Vagina (tissue), 2 donors: ENCODE measurements at places on chromosomes 2 and 18. TPM values are rescaled to one million over a fixed set of nuclear protein-coding genes. Genes with fewer than 3 reads are reported as not detected.
A peak's percentile ranks its signal among the peaks of the same experiment; 100 is the strongest.

GRCh38 chr2:69646714-69647113 is 3.2 kb upstream of the AAK1 start:
- H3K4me3 ChIP-seq: no peak overlapping the region
- H3K27ac ChIP-seq: no peak overlapping the region
- DNase-seq: no peak
- no peaks in the 10 kb centered on the region for H3K27me3 ChIP-seq

Gene FIGN
- 3.2 TPM for total RNA-seq

GRCh38 chr2:207148020-207148419 is 17.7 kb downstream of the KLF7 start:
- no peak for DNase-seq
- H3K36me3 ChIP-seq: no peaks in the 10 kb centered on the region
- H3K4me1 ChIP-seq: peaks cover 76% of the 10 kb centered on the region
- no peak overlapping the region for H3K27ac ChIP-seq
- no peak overlapping the region for H3K4me3 ChIP-seq
- H3K27me3 ChIP-seq: no peaks in the 10 kb centered on the region

- no peaks in the 10 kb centered on the region for H3K36me3 ChIP-seq
- DNase-seq: no peak
- H3K4me3 ChIP-seq: no peak overlapping the region
- no peaks in the 10 kb centered on the region for H3K4me1 ChIP-seq
- H3K27ac ChIP-seq: no peak overlapping the region
These were observed 35.2 kb downstream of the OTOF start for GRCh38 chr2:26442707-26443106.

Gene SIX2
- total RNA-seq: 16.7 TPM

Gene GEN1
- 9.6 TPM for total RNA-seq

- H3K27ac ChIP-seq: no peak overlapping the region
- no peak for DNase-seq
- peaks cover 28% of the 10 kb centered on the region for H3K4me1 ChIP-seq
- no peak overlapping the region for H3K4me3 ChIP-seq
- H3K36me3 ChIP-seq: no peaks in the 10 kb centered on the region
These were observed 5.6 kb upstream of the STPG4 start for GRCh38 chr2:47160660-47161059.

- no peak overlapping the region for H3K27ac ChIP-seq
- no peak overlapping the region for H3K4me3 ChIP-seq
- no peaks in the 10 kb centered on the region for H3K36me3 ChIP-seq
- H3K4me1 ChIP-seq: peaks cover 41% of the 10 kb centered on the region
- no peaks in the 10 kb centered on the region for H3K27me3 ChIP-seq
- DNase-seq: no peak
These were observed 427.0 kb downstream of the LPIN1 start for GRCh38 chr2:12173271-12173942.

Gene SIX3
- total RNA-seq: not detected

Gene FOXD4L1
- not detected for total RNA-seq

DNA sequence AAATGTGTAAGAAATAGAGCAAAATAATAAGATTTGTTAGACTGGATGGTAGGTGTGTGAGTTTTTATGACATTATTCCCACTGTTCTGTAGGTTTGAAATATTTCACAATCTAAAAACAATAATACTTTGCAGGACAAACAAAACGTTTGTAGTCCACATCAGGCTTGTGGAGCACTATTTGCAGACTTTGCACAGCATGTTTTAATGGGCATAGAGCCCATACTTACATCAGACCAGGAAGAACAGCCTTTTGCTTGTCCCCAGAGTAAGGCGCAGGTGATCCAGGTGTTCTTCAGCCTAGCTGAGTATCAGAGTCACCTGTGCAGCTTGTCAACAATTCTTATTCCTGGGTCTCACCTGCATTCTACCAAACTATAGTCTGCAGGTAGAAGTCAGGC is 9.1 kb upstream of the STK39 start:
- no peak overlapping the region for H3K27ac ChIP-seq
- no peak overlapping the region for H3K4me3 ChIP-seq
- H3K4me1 ChIP-seq: no peaks in the 10 kb centered on the region
- DNase-seq: no peak
- H3K27me3 ChIP-seq: no peaks in the 10 kb centered on the region

Gene PCARE
- total RNA-seq: not detected

Gene ESCO1
- 16.0 TPM for total RNA-seq

- peaks cover 3% of the 10 kb centered on the region for H3K4me1 ChIP-seq
- no peak overlapping the region for H3K4me3 ChIP-seq
- DNase-seq: no peak
- H3K27me3 ChIP-seq: no peaks in the 10 kb centered on the region
- peaks cover 21% of the 10 kb centered on the region for H3K36me3 ChIP-seq
These were observed 27.9 kb downstream of the C2orf49 start for GRCh38 chr2:105365206-105365605.

DNA sequence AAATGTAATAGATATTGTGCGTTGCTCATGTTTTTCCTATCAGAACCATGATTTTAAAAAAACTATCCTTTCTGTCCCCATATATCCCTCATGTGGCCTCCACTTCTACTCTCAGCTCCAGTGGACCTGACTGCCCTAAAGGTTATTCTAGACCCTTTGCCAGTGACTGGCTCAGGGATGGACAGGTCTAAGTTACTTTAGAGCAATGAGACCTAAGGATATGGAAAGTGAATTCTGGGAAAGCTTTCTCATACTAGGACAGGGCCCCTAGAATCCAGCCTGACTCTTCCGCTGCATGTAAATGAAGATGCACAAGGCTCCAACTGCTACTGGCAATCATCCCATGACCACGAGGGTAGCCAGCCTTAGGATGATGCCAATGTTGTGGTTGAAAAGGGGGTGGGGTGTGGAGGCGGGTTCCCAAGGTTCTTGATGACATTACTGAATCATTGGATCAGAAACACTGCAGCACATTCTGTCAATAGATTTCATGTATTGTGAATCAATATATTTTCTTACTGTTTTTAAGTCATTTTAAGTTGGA is 21.3 kb downstream of the C2orf69 start:
- H3K36me3 ChIP-seq: no peaks in the 10 kb centered on the region
- H3K4me3 ChIP-seq: no peak overlapping the region
- H3K27ac ChIP-seq: no peak overlapping the region
- no peaks in the 10 kb centered on the region for H3K4me1 ChIP-seq
- no peaks in the 10 kb centered on the region for H3K27me3 ChIP-seq
- no peak for DNase-seq

Gene HOXD1
- 1.2 TPM for total RNA-seq

DNA sequence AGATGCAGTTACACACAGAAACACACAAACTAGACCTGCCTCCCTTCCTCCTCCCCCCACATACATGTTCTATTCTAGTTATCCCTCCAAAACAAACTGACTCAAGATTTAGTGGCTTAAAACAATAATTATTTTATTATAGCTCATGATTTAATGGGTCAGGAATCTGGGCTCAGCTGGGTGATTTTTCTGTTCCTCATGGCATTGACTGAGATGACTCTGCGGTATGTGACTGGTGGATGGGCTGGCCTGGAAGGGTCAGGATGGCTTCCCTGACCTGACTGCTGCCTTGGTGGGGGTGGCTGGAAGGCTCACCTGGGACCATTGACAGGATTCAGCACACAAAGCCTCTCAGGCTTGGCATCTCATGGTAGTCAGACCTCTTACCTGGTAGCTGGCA is 33.7 kb upstream of the NTSR2 start:
- DNase-seq: no peak
- no peaks in the 10 kb centered on the region for H3K27me3 ChIP-seq
- H3K36me3 ChIP-seq: no peaks in the 10 kb centered on the region
- no peak overlapping the region for H3K4me3 ChIP-seq

Gene CHST10
- total RNA-seq: 5.6 TPM

DNA sequence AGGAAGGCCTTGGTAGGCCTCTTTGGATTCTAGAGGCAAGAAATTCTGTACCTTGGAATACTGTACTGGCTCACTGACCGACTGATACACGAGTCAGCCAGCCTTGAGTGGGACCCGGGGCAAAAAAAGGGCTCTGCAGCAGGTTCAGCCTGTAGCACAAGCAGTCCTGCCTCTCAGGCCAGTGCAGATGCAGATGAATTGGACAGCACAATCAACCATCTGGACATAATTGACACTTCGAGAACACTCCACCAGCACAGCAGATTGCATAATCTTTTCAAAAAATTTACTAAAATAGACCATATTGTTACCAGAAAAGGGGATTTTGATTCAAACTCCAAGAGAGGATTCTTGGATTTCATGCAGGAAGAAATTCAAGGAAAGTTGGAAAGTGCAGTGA is 241.6 kb downstream of the RPIA start:
- no peaks in the 10 kb centered on the region for H3K27me3 ChIP-seq
- no peaks in the 10 kb centered on the region for H3K4me1 ChIP-seq
- no peak overlapping the region for H3K4me3 ChIP-seq
- no peak for DNase-seq

Gene FN1
- total RNA-seq: 292 TPM

- no peak for DNase-seq
- H3K4me1 ChIP-seq: no peaks in the 10 kb centered on the region
- H3K36me3 ChIP-seq: no peaks in the 10 kb centered on the region
- H3K27ac ChIP-seq: no peak overlapping the region
- H3K27me3 ChIP-seq: no peaks in the 10 kb centered on the region
These were observed 12.0 kb downstream of the ONECUT2 start for GRCh38 chr18:57447154-57447621.

DNA sequence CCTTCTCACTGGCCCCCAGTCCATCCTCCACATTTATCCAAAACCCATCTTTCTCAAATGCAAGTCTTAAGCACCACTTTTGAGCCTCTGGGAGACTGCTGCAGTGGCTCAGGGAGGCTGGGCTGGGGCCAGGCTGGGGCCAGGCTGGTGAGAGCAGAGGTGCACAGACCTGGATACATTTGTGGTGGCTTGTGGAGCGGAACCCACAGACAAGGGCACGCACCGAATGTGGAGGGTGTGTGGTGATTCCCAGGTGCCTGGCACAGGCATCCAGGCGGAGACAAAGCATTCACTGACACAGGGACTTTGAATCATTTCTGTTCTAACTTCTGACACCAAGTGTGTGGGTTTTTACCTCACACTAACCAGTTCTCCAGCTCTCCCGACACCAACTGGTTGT is 42.2 kb upstream of the MGAT4A start:
- H3K36me3 ChIP-seq: no peaks in the 10 kb centered on the region
- peaks cover 5% of the 10 kb centered on the region for H3K4me1 ChIP-seq
- H3K27me3 ChIP-seq: no peaks in the 10 kb centered on the region
- no peak for DNase-seq
- no peak overlapping the region for H3K4me3 ChIP-seq

- no peaks in the 10 kb centered on the region for H3K36me3 ChIP-seq
- H3K27ac ChIP-seq: no peak overlapping the region
- H3K4me3 ChIP-seq: no peak overlapping the region
- H3K27me3 ChIP-seq: no peaks in the 10 kb centered on the region
- no peaks in the 10 kb centered on the region for H3K4me1 ChIP-seq
These were observed 194.0 kb downstream of the ZNF407 start for GRCh38 chr18:74791501-74792194.

Gene POTEJ
- total RNA-seq: not detected

Gene COL3A1
- 123 TPM for total RNA-seq

Gene CFLAR
- 144 TPM for total RNA-seq

Gene C2orf80
- not detected for total RNA-seq

DNA sequence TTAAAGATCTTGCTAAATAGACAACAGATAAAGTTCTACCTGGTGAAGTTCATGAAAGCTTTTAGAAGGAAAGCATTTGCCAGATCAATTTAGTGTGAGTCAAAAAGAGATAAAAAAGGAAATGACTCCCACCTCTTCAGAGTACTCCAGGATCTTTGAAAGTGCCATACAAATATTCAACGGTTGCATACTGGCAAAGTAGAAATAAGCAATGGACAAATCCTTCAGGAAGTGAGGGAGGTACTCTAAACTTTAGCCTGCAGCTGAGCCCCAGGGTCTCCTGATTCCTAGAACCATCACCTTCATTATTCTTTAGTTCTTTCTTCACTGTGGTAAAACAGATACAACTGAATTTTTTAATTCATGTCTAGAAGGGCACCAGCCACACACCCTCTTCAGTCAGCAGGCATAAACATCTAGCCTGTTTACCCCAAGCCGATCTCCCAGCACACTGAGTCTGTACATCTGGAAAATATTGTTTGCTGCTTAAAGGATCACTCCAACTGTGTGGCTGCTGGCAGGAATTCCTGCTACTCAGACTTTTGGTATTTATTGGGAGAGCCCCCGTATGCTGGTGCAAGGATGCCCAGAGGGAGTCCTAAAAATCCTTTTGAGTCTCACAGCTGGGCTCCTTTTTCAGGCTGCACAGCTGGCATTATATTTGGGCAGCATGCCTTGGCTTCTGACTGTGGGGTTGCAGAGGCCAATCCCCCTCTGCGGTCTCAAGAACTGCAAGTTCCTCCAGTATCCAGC is 72.3 kb upstream of the SESTD1 start:
- no peaks in the 10 kb centered on the region for H3K36me3 ChIP-seq
- DNase-seq: no peak
- peak overlapping the region; percentile 28 for H3K27ac ChIP-seq
- H3K4me1 ChIP-seq: peaks cover 12% of the 10 kb centered on the region

Gene ME2
- total RNA-seq: 32.2 TPM

DNA sequence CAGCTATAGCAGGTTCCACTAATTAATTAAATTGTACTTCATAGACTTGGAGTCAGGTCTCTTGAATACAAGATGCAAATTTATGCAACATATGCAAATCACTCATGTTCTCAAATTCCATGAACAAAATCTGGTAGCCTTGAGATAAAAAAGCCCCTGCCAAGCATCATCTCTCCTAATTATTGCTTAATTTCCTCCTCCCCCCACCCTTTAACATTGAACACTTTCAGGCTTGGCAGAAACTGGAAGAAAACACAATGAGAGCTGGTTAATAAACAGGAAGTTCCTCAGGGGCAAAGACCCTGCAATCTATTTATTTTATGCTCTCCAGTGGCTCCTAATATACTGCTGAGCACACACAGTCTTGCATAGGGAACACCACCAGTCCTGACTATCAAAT is 35.6 kb upstream of the ACVR1 start:
- no peaks in the 10 kb centered on the region for H3K36me3 ChIP-seq
- H3K4me3 ChIP-seq: no peak overlapping the region
- H3K4me1 ChIP-seq: no peaks in the 10 kb centered on the region
- DNase-seq: no peak
- no peaks in the 10 kb centered on the region for H3K27me3 ChIP-seq

Gene CGREF1
- 2.2 TPM for total RNA-seq

- DNase-seq: no peak
- peaks cover 9% of the 10 kb centered on the region for H3K36me3 ChIP-seq
- no peak overlapping the region for H3K27ac ChIP-seq
- no peak overlapping the region for H3K4me3 ChIP-seq
These were observed 40.0 kb upstream of the RNU4ATAC start for GRCh38 chr2:121490584-121491133.

DNA sequence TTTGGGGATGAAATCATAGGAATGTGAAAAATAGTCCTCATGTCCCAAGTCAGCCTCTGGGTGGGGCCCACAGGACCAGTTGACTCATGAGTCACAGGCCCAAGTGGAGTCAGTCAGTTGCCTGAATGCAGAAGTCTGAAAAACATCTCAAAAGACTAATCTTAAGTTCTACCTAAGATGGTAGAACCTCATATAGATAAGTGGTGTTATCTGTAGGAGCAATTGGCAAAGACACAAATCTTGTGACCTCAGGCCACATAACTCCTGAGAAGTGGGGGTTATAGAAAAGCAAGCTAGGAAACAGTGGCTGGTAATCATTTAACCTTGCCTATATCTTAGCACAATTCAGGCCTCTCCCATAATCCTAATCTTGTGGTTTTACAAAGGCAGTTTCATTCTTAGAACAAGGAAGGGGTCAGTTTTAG is 257.1 kb upstream of the SPOPL start:
- no peaks in the 10 kb centered on the region for H3K4me1 ChIP-seq
- H3K27ac ChIP-seq: no peak overlapping the region
- no peaks in the 10 kb centered on the region for H3K27me3 ChIP-seq
- DNase-seq: no peak
- no peak overlapping the region for H3K4me3 ChIP-seq

GRCh38 chr18:75246721-75247610 is 36.4 kb downstream of the TSHZ1 start:
- no peaks in the 10 kb centered on the region for H3K27me3 ChIP-seq
- peaks cover 77% of the 10 kb centered on the region for H3K4me1 ChIP-seq
- no peaks in the 10 kb centered on the region for H3K36me3 ChIP-seq
- peak overlapping the region; percentile 89 for H3K27ac ChIP-seq
